Stimulated activated CD8-positive, alpha-beta memory T cell treated with anti-CD3 and anti-CD28 coated beads, Interleukin-4, amount 100 ng/mL, for 48 hours (primary cell): ENCODE measurements at places on chromosomes 7 and 10.

- DNase-seq: no peak
Observed at GRCh38 chr7:31855530-31855929, 168.5 kb downstream of the PPP1R17 start.

DNA sequence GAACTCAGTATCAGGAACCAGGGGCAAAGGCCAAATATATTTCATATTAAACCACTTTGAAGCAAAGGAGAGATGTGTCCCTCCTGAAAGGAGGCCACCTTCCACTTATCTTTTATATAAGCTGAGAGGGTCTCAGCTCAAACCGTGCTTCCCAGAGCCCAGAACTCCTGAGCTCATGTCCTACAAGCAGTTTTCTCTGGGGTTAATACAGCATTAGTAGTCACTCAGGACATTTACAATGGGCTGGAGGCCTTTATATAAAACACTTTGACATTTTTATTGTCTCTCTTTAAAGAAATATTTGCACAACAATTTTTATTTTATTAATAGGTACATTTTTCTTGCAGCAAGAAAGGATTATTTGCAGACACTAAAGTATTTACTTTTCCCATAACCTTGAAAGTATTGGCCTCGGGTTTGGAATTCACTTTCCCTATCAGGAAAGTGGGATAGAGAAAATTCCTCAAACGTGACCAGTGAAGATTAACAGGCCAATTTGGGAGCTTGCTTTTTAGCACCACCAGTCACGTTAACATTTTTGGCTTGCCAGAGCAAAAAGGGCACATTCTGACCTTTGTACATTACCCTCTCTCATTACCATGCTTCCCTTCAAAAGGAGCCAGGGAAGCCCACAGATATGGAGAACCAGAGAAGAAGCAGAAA lies 464.9 kb upstream of the NRP1 start:
- DNase-seq: no peak

DNA sequence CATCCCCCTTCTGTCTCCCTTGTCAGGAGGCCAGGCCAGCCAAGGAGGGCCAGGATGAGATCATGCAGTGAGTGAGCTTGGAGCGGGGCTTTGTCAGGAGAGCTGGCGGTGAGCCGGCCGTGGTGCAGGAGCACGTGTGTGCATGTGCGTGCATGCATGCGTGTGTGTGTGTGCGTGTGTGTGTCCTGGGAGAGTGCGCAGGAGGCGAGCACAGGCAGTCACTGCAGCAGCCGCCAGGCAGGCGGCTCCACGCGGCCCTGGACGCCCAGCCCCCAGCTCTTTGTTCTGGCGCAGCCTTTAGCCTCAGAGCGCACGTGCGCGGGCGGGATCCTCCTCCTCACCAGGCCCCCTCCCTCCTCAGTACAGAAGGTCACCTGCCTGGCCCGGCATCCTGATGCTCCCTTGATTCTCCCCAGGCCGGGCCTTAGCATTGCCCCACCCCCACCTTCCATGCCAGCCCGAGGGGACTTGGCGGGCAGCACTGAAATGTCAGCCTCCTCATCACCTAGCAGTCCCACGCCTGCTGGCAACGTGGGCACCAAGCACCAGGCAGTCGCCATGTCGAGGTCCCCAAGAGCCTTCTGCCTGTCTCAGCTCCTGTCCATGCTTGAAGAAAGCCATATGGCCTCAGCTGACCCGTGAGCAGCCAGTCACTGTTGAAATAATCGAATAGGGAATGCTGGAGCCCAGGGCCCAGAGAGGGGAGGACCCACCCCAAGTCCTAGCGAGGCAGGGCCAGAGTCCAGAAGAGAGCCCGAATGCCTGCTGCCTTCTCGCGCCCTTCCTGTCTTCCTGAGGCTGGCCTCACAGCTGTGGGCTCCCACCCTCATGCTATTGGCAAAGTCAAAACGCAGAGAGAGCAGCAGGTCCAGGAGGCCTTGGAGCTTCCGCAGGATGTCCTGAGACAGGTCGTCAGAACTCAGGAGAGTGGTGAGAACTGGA lies 125.9 kb upstream of the PPIF start:
- no peak for DNase-seq

DNA sequence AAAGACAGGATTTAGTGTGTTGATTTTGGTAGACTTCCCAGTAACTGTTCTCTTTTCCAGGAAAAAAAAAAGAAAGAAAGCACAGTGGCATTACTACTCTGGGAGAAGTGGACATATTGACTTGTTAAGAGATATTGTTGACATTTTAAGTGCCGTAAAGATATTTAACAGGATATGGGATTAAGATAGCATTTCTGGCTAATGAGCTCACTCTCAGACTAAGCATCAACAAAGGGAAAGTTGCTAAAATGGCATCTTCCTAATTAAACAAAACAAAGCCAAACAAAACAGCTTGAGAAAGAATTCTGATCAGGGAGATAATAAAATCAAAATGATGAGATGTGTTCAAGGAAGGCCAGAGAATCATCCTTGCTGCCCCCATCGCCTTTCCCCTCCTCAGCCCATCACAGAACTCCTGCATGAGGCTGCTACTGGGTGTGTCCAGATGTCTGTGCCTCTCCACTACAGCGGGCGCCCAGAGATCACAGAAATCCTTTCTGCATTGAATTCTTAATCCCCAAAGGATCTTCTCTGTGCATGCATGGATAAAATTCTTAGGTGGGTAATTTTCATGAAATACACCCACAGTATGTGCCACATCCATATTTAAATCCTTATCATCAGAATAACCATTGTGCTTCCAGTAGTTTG lies 270.5 kb downstream of the POU6F2 start:
- DNase-seq: no peak

GRCh38 chr10:6694447-6695140 lies 114.5 kb upstream of the PRKCQ start:
- DNase-seq: no peak

DNA sequence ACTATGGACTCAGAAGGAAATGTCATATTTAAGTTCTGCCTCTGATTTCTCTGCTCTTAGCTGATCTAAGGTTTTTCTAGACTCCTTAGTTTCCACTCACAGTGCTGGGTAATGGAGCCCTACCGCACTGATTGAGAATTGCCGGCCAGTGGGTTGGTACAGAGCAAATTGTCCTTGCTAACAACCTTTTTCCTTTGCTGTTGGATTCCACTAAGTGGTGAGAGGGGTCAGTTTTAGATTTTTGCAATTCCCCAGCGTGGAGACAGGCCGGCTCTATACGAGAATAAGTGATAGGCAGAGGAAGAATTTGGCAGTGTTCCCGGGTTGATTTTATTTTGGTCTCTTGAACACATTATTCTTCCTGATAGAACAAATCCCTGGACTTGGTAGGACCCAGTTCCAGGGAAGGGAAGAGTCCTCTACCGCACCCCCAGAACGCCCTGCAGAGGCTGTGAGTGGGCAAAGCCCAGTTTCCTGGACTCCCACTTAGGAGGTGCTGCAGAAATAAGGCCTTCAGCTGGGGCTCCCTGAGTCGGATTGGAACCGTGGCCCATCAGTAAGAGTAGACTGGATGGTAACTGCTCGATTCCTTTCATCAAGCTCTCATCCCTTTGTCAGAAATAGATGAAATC lies 3.0 kb upstream of the NRP1 start:
- no peak for DNase-seq

- no peak for DNase-seq
Observed at GRCh38 chr7:79529214-79529880, 75.9 kb upstream of the MAGI2 start.

GRCh38 chr10:106402458-106402857 lies 762.0 kb downstream of the SORCS1 start:
- DNase-seq: no peak

- peak; percentile 36 for DNase-seq
Observed at GRCh38 chr7:123748171-123748733, 551 bp downstream of the WASL start.

DNA sequence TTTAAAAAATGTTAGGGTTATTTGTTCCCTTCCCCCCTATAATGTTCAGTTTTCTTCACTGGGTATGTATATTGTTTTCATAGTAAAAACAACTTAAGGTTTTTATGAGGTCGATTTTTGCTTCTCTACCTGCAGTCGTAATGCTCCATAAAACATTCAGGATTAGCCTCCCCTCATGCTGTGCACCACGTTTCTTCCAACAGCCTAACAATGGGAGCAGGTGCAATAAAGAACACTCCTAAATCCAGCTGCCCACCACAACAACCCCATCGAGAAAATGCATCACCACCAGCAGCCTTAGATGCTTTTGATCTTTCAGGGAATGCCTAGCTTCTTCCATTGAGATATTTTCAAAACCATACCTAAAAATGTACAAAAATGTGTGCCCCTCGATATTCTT lies 111.1 kb downstream of the ADAM12 start:
- DNase-seq: no peak

- no peak for DNase-seq
Observed at GRCh38 chr7:133783276-133783675, 343.9 kb upstream of the LRGUK start.

DNA sequence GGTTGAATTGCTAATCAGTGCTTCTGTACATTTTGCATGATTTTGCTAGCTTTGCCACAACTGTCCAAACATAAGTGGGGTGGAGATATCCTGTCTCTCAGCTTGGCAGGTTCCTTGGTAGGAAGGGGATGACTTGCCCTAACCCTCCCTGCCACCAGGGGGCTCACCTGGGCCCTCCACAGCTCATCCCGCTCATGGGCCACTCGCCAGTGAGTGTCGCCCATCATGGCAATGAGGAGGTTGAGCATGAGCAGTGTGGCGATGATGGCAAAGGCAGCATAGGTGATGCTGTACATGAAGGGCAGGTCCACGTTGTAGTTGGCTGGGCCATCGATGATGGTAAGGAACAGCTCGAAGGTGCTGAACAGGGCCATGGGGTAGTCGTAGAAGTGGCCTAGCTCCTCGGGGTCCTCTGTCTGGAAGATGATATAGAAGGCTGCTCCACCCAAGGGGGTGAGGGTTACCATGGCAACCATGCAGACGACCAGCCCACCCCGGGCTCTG lies 12.2 kb downstream of the TRPV6 start:
- DNase-seq: peak; percentile 71

DNA sequence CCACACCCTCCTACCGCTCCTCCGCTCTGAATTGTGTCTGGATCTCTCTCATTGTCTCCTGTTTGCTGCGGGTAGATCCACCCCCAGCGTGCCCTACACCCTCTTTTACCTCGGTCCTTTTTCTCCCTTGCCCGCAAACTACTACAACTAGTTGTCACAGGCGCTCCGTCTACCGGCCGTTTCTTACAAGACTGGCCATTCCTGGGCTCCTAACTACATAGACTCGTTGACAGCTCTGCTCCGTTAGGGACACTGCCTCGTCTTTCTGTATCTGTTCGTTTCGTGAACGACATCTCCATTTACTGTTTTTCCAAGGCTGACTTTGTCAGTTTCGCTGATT lies 786 bp downstream of the TAF3 start:
- DNase-seq: peak; percentile 48

GRCh38 chr10:94490789-94491039 lies 54.9 kb upstream of the HELLS start:
- DNase-seq: no peak

GRCh38 chr7:79909176-79909575 lies 225.5 kb upstream of the GNAI1 start:
- no peak for DNase-seq

DNA sequence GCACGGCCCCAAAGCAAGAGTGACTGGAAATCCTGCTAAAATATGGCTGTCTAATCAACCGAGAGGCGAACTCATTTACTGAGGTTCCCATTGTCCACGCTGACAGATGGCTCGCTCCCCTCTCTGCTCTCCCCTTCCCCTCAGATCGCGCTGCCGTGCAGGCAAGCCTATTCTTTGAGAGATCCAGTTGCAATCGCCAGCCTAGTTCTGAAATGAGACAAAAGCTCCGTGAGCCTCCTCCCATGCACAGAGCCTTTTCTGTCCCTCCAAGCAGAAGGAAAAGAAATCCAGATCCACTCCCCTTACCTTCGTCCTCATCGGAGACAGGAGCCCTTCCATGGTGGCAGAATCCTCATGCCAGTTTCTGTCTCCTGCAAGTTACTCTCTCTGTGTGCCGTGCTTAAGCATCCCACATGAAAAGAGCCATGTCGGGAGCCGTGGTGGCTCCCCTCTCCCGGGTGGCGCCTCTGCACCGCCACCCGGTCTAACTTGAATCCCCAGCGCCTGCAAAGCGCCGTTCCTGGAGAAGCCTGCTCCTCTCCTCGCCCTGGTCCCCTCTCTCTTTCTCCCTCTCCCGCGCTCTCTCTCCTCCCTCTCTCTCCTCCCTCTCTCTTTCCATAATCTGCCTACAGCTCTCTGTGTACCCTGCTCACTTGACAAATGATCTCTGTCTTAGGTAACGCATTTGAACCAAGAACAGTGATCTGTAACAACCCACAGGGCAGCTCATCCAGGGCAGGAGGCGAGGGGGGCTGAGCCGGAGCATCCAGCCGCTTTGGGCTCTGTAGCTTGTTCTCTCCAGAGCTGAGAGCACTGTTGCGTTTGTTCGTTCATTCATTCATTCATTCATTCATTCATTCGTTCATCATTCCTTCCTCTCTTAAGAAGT lies 156.8 kb downstream of the FRMD4A start:
- DNase-seq: peak; percentile 29

DNA sequence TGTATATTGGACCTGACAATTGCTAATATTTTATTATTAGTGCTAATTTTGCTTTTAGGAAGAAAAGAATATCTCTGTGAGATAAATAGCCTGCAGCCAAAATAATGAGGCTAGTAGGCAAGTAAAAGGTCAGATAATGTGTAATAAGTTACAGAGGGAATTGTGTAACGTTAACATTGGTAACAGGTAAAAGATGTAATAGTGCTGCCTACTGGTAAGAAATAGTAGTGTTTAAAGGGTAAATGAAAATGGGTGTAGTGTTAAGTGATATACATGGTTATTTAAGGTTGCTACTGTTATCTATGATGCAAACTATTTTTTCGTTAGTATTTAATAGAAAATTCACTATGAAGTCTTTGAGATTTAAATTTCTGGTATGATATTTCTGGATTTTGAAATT lies 9.2 kb upstream of the FOXP2 start:
- no peak for DNase-seq

DNA sequence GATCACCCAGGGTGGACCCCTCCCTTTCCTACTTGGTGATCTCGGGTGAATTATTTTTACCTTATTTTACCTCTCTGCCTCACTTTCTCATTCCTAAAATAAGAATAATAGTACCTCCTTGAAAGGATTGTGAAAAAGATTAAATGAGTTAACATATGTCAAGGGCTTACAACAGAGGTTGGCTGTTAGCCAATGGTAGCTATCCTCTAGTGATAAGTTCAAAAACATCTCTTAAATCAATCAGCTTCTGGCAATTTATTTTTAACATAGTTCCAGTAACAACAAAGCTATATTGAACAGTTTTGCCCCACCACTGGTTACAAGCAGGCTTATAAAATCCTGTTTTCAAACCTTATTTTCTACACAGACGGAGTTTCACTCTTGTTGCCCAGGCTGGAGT lies 45.4 kb downstream of the TMEM168 start:
- DNase-seq: no peak

- DNase-seq: no peak
Observed at GRCh38 chr10:72794260-72794659, 99.3 kb upstream of the OIT3 start.
